ENCODE measurements at places on chromosomes 3 and 15.

GRCh38 chr15:47824147-47824546, 106.8 kb downstream of the SEMA6D start:
- no peak for DNase-seq

- no peak for DNase-seq
Measured at GRCh38 chr15:68834346-68834745, 13.7 kb upstream of the ANP32A start.

- no peak for DNase-seq
Measured at GRCh38 chr3:16301507-16301906, 36.5 kb downstream of the OXNAD1 start.

DNA sequence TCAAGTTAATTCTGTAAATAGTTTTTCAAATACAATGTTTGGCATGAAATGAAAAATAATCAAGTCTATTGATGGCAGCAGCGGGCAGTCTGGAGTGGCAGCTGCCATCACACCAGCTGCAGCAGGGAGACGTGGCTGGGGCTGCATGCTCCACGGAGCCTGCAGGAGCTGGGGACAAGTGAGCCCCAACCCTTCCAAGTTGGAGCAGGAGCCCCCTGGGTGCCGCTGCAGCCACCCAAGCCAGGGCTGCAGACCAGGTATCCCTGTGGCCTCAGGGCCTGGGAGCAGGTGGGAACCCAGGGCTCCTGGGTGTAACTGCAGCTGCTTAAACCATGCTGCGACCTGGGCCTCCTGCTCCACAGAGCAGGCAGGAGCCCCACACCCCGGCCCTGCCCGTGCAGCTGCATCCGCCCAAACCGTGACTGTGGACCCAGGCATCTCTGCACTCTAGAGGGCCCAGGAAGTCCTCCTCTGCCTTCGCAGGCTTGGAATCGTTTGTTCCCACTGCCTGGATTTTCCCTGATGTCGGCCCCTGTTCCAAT, 257.4 kb downstream of the PLOD2 start:
- DNase-seq: no peak

GRCh38 chr15:63792584-63792983, 41.2 kb downstream of the HERC1 start:
- DNase-seq: no peak
